GDM1 (cell line): ENCODE measurements at places on chromosomes 5 and 9.

DNA sequence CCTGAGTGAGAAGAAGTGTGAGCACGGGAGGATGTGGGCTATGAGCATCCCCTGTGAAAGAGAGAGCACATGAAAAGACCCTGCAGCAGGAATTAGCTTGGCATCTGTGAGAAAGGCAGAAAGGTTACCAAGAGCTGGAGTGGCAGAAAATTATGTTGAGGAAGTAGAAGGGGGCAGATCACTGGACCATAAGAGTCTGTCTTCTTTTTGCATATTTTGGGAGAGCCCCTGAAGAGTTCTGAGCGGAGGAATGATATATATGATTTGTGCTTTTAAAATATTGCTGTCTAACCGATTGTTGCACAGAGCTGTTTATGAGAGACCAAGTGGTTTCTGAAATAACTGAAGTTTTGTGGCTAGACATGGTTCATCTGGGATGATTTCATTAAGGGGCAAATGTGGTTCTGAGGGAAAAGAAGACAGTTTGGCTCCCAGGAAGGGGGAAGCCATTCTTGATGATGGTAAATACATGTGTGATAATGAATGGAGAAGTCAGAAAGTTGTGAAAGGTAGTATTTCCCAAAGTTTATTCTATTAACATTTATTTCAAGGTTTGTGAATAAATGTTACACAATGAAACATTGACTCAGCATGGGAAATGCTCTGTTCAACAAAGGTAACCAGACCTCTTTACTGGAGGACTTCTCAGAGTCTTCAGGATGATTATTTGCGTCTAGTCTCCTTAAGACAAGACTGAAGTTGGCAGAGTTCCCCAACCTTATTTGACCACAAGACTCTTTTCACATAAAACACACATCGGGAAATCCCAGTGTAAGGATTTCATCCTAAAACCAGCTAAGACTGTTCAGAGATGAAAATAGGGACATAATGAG lies 31.5 kb upstream of the ADRB2 start:
- DNase-seq = no peak

- no peak for DNase-seq
Measured at GRCh38 chr9:130425741-130426466, 18.9 kb upstream of the ASS1 start.

DNA sequence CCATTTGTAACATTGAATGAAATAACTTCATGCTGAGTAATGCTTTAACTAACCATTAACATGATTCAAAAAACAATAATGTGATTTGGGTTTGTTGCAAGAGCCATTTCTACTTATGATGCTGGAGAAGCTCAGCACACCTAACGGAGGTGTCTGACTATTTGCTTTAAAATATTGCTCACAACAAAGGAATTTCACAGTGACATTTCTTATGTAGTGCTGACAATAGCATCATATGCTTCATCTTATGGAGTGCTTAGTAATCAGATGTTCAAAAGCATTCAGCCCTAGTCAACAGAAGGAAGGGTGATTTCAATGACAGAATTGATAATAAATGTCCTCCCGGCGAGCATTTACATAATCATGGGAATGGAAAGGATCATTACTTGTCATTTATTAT lies 1003.3 kb upstream of the COX7C start:
- no peak for DNase-seq

- no peak for DNase-seq
Measured at GRCh38 chr5:44183753-44184152, 205.5 kb downstream of the FGF10 start.

GRCh38 chr9:121876658-121877271 lies 216.3 kb downstream of the TTLL11 start:
- DNase-seq = no peak

- no peak for DNase-seq
Measured at GRCh38 chr9:105070176-105070575, 142.2 kb upstream of the ABCA1 start.

DNA sequence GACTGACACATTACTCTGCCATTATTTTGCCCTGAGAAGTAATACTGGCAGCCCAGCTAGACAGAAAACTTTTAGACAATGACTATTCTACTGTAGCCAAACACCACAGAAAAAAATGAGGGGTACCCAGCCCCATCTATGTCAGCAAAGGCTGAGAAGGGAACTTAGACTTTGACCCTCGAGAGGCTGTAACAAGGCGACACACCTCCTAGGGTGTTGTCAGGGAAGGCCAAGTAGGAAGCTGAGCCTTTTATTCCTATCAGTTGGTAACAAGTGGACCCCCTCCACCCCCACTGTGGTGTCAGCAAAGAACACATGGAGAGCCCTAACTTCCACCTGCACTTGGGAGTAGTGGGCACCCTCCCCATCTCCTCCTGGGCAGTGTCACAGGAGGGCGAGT lies 55.6 kb downstream of the SPTLC1 start:
- no peak for DNase-seq

- no peak for DNase-seq
Measured at GRCh38 chr9:20408513-20408912, 213.8 kb downstream of the MLLT3 start.

- no peak for DNase-seq
Measured at GRCh38 chr9:89525446-89526374, 27.8 kb upstream of the SEMA4D start.

- DNase-seq = no peak
Measured at GRCh38 chr5:131324303-131324702, 60.5 kb downstream of the CDC42SE2 start.

- DNase-seq = no peak
Measured at GRCh38 chr5:119036101-119036762, 34.7 kb upstream of the DMXL1 start.

GRCh38 chr5:159113405-159113804 lies 13.7 kb upstream of the EBF1 start:
- DNase-seq = no peak

- no peak for DNase-seq
Measured at GRCh38 chr5:69530561-69531405, 29.2 kb upstream of the GTF2H2C start.
